ENCODE measurements at places on chromosomes 4 and X. TPM values are rescaled to one million over a fixed set of nuclear protein-coding genes. Genes with fewer than 3 reads are reported as not detected.

The IL1RAPL1 gene
- not detected for total RNA-seq

- DNase-seq = no peak
Measured at GRCh38 chr4:1862055-1862911, 6.3 kb upstream of the LETM1 start.

The PGK1 gene
- 874 TPM for total RNA-seq

DNA sequence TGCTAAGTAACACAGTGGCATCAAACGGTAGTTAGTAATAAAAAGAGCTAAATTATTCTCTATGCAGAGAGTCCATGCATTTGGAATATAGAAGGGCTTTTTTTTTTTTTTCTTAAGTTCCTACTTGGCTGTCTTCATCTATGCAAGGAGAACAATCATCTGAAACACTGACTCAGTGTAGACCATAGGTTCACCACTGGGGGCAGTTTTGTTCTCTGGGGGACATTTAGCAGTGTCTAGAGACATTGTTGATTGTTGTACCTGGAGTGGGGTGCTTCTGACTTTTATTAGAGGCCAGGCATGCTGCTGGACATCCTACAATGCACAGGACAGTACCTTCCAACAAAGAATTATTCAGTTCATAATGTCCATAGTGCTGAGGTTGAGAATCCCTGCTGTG, 41.2 kb downstream of the TMA16 start:
- DNase-seq = no peak

DNA sequence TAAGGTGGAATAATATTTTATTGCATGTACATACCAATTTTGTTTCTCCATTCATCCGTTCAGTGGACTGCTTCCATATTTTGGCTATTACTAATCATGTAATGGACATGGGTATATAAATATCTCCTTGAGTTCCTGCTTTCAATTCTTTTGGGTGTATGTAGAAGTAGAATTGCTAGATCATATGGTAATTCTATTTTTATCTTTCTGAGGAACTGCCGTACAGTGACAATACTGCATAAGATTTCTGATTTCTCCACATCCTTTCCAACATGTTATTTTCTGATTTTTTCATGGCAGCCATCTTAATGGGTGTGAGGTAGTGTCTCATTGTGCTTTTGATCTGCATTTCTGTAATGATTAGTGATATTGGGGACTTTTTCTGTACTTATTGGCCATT, 19.2 kb downstream of the ALPK1 start:
- no peak for DNase-seq

GRCh38 chrX:19616959-19617358, 101.7 kb upstream of the MAP3K15 start:
- DNase-seq = no peak
